ENCODE measurements at places on chromosomes 16 and 17. TPM values are rescaled to one million over a fixed set of nuclear protein-coding genes. Genes with fewer than 3 reads are reported as not detected.

The ARHGAP27 gene
- total RNA-seq = 93.5 TPM

The MED31 gene
- 19.4 TPM for total RNA-seq

The IRX5 gene
- 0.17 TPM for total RNA-seq

The HOXB5 gene
- total RNA-seq = not detected

The PVALEF gene
- not detected for total RNA-seq

The RND2 gene
- not detected for total RNA-seq

The CDH3 gene
- not detected for total RNA-seq

The GPR179 gene
- total RNA-seq = not detected

The RDM1 gene
- total RNA-seq = 7.9 TPM

The KRTAP4-1 gene
- total RNA-seq = not detected

DNA sequence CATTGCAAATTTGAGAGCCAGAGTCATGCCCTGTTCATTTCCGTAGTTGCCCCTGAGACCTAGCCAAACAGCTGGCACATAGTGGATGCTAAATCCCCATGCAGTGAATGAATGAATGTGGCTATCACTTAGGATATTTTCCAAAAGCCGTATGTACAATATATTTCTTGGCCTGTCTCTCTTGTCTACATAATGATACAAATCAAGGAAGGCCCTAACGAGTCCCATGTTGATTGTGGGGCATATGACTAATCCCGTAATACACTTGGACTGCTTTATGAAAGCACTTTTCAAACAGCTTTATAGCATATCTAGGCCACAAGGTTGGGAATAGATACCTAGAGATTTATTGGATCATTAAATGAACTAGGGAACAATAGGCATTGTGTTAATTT is 478.0 kb downstream of the SLC39A11 start:
- H3K27me3 ChIP-seq = peaks cover 49% of the 10 kb centered on the region
- no peaks in the 10 kb centered on the region for H3K36me3 ChIP-seq
- H3K4me1 ChIP-seq = peaks cover 23% of the 10 kb centered on the region

DNA sequence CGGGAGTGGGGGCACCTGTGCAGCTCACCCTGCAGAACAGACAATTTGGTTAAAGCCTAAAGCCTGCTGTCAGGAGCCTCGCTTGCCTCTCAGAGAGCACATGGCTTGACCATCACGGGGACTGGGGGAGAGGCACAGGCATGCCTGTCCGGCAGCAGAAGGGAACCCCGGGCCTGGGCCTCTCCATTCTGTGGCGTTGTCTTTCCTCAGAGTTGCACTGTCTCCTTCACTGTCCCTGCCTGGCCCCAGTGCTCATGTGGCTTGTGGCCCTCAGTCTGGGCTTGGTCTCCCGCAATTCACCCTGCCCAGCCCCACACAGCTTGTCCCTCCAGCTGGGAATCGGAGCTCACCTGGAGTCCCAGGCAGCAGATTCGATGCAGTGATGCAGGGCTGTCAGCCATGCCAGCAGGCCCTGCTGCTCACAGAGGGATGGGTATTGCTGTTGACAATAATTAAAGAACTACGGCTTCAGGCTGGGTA is 189.9 kb downstream of the SEC14L1 start:
- H3K36me3 ChIP-seq = peaks cover 9% of the 10 kb centered on the region
- DNase-seq = no peak
- no peaks in the 10 kb centered on the region for H3K27me3 ChIP-seq
- H3K4me3 ChIP-seq = no peak overlapping the region

GRCh38 chr16:6684076-6684673 is 648.5 kb upstream of the RBFOX1 start:
- no peak overlapping the region for H3K27ac ChIP-seq
- no peaks in the 10 kb centered on the region for H3K4me1 ChIP-seq
- H3K27me3 ChIP-seq = no peaks in the 10 kb centered on the region
- no peak overlapping the region for H3K4me3 ChIP-seq
- DNase-seq = no peak

DNA sequence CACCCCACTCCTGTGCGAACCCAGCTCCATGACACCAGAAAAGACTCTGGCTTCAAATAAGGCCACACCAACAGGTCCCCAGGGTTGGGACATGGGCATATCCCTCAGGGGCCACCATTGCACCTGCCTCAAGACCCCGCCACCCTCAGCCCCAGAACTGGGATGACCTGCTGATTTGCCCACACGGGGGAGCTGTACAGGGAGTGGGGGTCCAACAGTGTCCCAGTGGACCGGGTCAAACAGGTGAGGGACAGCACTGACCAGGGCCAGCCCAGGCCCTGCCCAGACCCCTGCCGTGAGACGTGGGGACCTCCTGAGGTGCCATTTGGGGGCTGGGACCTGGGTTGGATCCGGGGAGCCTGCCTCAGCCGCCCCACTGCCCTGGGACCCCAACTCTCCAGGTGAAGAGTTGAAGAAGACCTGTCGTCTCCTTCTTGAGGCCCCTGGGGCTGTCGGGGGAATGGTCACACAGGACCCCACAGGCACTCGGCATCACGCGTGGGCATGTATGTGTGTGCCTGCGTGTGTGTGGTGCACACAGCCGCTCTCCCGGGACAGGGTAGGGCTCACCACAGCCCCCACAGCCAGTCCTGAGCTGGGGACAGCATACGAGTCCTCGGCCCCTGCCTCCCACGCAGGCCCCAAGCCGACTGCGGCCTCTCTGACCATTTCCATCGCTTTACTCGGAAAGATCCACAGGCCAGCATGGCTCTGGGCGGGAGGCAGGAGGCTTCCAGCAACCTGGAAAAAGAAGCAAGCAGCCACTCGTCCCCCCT is 34.2 kb upstream of the ZNF469 start:
- peaks cover 10% of the 10 kb centered on the region for H3K4me1 ChIP-seq
- no peaks in the 10 kb centered on the region for H3K36me3 ChIP-seq
- no peak overlapping the region for H3K4me3 ChIP-seq
- peak overlapping the region; percentile 7 for H3K27ac ChIP-seq

GRCh38 chr17:17141860-17142552 is 64.1 kb downstream of the PLD6 start:
- DNase-seq = peak; percentile 56
- H3K27ac ChIP-seq = peak overlapping the region; percentile 68
- H3K4me3 ChIP-seq = no peak overlapping the region
- H3K4me1 ChIP-seq = peaks cover 12% of the 10 kb centered on the region
- H3K36me3 ChIP-seq = peaks cover 20% of the 10 kb centered on the region

DNA sequence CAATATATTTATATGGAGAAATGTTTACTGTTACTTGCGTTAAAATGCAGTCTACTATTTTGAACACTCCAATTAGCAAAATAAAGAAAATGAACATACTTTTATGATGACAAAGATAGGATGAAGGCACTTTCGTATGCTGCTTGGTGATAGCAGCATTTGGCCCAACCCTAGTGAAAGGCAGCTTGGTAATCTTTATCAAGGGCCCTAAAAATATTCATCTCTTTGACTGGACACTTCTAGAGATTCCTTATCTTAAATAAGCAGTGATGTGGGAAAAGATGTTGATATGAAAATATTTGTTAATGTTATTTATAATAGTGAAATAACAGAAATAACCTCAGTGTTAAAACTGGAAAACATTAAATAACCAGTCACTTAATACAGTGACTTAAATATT is 79.4 kb downstream of the NF1 start:
- H3K4me1 ChIP-seq = no peaks in the 10 kb centered on the region
- H3K36me3 ChIP-seq = peaks cover 1% of the 10 kb centered on the region
- no peak for DNase-seq
- no peaks in the 10 kb centered on the region for H3K27me3 ChIP-seq
- no peak overlapping the region for H3K4me3 ChIP-seq
- H3K27ac ChIP-seq = no peak overlapping the region

GRCh38 chr17:45143767-45144198 is 4.5 kb upstream of the HEXIM1 start:
- peak overlapping the region; percentile 64 for H3K27ac ChIP-seq
- H3K4me1 ChIP-seq = peaks cover 44% of the 10 kb centered on the region
- no peaks in the 10 kb centered on the region for H3K27me3 ChIP-seq
- no peak for DNase-seq
- peaks cover 6% of the 10 kb centered on the region for H3K36me3 ChIP-seq
- peak overlapping the region; percentile 19 for H3K4me3 ChIP-seq

DNA sequence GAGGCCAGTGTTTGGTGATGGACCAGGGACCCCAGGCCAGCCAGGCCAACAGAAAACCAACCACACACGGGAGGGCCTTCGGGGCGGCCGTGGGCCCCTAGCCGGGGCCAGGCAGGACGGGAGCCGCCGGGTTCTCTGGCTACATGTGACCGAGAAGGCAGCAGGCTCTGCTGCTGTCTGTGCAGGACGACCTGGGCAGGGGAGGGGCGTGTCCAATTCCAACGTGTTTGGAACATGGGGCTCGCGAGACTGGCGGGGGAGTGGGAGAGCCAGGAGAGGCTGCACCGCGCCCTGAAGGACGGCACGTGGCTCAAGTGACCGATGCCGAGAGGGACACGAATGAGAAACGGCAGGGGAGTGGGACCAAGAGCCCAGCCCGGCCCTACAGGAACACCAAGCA is 75.4 kb downstream of the LMF1 start:
- no peak for DNase-seq
- H3K4me1 ChIP-seq = no peaks in the 10 kb centered on the region
- no peak overlapping the region for H3K27ac ChIP-seq

GRCh38 chr17:7884581-7885366 is 3.8 kb upstream of the CHD3 start:
- no peaks in the 10 kb centered on the region for H3K27me3 ChIP-seq
- H3K36me3 ChIP-seq = peaks cover 6% of the 10 kb centered on the region
- DNase-seq = peak; percentile 36
- peak overlapping the region; percentile 83 for H3K27ac ChIP-seq

DNA sequence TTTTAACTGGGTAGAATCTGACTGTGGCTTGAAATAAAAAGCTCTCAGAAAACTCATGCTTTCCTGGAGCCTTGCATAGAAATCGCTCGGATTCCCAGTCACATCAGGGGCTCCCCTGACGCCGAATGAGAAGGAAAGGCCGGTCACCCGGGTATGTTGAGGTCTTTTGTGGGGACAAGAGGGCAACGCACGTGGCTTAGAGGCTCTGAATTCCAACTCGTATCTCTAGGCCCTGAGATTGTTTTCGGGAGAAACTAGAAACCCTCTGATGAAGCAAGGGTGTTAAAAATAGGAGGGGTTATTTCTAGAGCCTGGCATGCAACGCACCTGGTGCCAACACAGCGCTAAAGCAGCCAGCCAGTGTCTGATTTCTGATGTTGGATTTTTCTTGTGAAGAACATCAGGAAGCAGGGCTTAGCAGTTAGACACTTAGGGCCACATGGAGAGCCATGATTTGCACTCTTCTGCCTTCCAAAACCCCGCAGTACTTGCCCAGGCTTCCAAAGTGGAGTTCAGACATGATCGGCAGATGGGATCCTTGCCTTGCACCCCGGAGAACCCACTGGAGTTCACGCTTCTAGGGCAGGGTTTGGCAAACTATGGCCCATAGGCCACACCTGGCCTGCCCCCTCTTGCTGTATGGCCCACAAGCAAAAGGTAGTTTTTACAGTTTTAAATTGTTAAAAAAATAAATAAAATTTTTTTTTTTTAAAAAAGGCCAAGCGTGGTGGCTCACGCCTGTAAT is 12.6 kb downstream of the CACNG1 start:
- H3K36me3 ChIP-seq = no peaks in the 10 kb centered on the region
- H3K4me3 ChIP-seq = no peak overlapping the region
- no peaks in the 10 kb centered on the region for H3K4me1 ChIP-seq
- DNase-seq = no peak
- H3K27ac ChIP-seq = no peak overlapping the region

DNA sequence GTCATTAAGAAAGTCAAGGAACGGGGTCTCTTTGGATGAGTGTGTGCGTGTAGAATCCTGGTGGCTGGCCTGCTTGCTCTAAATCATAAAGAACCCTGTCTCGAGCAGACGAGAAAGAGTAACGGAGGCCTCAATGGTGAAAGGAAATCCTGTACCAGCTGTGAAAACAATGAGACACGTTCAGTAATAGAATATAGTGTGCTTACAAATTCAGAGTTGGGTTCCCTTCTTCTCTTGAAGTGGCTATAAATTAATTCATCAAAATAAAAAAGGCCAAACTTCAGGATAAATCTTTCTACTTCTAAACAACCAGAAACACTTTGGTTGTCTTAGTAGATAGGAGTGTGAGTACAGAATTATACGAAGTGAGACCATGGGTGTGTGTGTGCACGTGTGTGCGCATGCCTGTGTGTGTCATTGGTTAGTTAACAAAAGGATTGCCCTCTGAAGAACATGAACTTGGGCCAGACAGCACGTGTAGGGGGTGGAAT is 48.5 kb downstream of the WWOX start:
- no peak overlapping the region for H3K27ac ChIP-seq
- no peaks in the 10 kb centered on the region for H3K27me3 ChIP-seq
- no peak overlapping the region for H3K4me3 ChIP-seq

DNA sequence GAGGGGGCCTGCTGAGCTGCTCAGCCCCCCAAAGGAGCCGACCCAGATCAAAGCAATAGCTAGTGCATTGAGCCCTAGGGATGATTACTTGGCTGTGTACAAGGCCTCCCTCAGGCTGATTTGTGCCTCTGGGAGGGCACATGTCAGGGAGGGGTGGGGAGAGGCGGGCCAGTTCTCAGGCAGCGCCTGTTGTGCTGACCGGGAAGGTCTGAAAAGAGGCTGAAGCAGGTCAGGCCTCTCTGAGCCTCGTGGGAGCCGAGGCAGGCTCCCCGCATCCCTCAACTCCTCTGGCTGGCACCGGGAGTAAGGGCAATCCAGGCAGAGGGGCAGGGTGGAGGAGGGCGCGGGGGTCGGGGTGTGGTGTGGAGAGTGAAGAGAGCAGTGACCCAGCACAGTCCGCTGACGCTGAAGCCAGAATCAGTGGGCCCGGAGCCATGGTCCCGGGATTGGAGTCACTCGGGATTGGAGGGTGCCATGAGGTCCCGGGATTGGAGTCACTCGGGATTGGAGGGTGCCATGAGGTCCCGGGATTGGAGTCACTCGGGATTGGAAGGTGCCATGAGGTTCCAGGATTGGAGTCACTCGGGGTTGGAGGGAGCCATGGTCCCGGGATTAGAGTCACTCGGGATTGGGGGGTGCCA is 3.0 kb downstream of the DCXR start:
- DNase-seq = no peak
- H3K27me3 ChIP-seq = no peaks in the 10 kb centered on the region
- H3K27ac ChIP-seq = no peak overlapping the region
- H3K4me1 ChIP-seq = peaks cover 33% of the 10 kb centered on the region
- H3K36me3 ChIP-seq = peaks cover 9% of the 10 kb centered on the region

DNA sequence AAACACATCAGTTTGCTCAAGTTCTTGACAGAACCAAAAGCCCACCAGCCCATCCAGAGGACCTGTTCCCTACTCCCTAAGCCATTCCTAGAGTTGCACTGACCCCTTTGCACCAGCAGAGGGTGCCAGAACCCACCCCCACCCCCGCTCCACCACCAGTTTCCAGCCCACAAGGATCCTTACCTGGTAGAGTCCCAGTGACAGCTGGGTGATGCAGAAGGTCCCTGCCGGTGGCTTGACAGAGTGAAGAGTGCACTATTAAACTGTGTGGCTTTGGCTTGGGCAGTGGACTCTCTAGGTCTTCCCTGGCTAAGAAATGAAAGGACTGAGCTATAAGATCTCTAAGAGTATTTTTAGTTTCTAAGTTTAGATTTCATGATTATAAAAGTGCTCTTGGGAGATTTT is 73.3 kb upstream of the MTMR4 start:
- no peaks in the 10 kb centered on the region for H3K4me1 ChIP-seq
- H3K4me3 ChIP-seq = no peak overlapping the region
- H3K27ac ChIP-seq = no peak overlapping the region
- peaks cover 3% of the 10 kb centered on the region for H3K27me3 ChIP-seq
- DNase-seq = peak; percentile 57

All from activated CD4-positive, alpha-beta T cell treated with anti-CD3 and anti-CD28 coated beads, Interleukin-2, amount 10 ng/mL, durations not matched to agents 7 days and 5 days (primary cell).